M059J (cell line): ENCODE measurements at places on chromosomes 5 and 9. TPM values are rescaled to one million over a fixed set of nuclear protein-coding genes. Genes with fewer than 3 reads are reported as not detected.

- DNase-seq: peak; percentile 84
Measured at GRCh38 chr5:174596429-174596828, 128.0 kb upstream of the MSX2 start.

- DNase-seq: no peak
Measured at GRCh38 chr5:81313686-81314085, 12.3 kb downstream of the ZCCHC9 start.

GRCh38 chr5:9924614-9925013 lies 294.5 kb upstream of the TAS2R1 start:
- DNase-seq: peak; percentile 98

DNA sequence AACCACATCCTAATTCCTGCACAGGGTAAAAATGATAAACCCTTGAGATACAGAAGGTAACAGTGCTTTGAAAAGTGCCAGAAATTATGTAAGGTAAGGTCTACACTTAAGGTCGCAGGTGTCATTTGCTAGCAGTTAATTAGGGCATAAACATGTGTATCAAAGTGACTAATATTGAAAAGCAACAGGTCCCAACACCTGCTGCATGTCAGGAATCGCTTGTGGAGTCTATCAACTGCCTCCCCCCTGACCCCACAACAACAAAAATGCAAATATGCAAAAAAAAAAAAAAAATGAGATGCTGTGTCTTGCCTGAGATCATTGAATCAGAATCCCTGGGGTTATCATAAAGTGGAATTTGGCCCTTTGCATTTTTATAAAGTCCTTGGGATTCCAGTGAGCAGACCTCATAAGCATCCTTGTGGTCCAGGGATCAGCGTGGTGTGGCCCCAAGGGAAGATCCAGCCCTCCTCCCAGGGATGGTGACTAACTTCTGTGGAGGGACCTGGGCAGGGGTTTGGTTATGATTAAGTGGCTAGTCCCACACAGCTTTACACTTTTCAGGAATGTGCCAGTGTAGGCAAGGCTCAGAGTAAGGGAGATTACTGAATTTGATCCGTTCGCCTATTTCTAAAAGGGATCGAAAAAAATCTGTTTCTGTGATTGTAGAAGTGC lies 92.5 kb upstream of the TNFSF8 start:
- peak; percentile 99 for DNase-seq

DNA sequence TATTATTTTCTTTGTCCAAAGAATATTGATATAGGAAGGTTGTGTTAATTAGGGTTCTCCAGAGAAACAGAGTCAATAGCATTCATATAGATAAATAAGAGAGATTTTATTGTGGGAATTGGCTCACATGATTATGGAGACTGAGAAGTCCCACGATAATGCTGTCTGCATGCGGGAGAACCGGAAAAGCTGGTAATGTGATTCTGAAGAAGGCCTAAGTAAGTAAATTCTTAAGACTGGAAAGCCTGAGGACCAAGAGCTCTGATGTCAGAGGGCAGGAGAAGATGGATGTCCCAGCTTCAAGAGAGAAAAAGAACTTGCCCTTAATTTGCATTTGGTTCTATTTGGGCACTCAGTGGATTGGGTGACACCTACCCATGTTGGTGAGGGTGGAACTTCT lies 307.4 kb upstream of the C9orf72 start:
- no peak for DNase-seq

- no peak for DNase-seq
Measured at GRCh38 chr9:100027543-100027942, 71.3 kb downstream of the ERP44 start.

DNA sequence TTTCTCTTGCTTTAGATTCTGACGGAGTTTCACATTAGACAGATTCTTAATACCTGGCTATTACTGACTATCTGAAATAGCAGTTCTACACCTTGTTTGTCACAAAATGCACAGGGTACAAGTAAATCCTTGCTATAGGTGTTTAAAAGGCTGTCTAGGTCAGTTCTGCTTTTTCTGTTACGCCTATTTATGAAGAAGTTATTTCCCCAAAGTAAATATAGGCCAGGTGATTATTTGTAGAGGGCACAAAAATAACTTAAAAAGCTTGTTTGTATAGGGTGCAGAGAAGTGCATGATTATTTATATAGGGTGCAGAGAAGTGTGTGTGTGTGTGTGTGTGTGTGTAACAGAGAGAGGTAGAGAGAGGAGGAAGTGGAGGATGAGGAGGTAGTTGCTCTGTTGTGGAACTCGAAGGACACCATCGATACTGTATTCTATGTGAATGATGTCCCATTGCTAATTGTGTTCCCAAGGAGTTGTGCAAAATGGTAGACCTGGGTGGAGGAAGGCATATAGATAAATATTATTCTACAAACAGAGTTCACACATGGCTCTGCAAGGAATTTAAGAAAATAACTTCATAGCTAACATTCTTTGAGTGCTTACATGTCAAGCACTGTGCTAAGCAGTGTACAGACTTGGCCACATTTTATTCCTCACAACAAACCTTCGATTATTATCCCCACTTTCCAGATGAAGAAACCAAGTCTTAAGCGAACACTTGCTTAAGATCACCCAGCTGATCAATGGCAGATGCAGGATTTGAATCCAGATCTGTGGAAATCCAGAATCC lies 96.3 kb upstream of the EQTN start:
- no peak for DNase-seq

DNA sequence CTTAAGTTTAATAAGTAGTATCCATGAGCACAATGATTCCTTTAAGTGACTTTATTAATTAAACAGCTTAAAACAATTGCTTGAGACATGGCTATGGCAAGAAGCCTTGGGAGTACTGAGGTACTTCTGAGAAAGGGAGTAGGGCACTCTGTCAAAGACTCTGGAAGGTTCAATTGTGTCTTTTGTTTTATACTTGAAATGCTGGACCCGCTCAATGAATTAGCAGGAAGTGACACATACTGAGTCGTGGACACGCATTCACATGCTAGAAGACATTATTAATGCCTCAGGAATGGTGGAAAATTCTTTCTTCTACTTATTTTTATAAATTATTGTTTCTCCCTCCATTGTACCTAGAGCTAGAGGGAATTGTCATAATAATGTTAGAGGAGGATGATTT lies 347.3 kb upstream of the ZNF608 start:
- DNase-seq: peak; percentile 91

DNA sequence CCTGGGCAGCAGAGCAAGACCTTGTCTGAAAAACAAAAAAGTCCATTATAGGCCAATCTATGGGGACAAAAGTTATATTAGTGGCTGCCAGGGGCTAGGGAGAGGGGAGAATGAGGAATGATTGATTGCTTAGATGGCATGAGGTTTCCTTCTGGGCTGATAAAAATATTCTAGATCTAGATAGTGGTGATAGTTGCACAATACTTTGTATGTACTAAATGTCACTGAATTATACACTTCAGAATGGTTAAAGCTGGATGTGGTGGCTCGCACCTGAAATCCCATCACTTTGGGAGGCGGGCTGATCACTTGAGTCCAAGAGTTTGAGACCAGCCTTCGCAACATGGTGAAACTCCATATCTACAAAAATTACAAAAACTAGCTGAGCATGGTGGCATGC lies 42.8 kb upstream of the TEX48 start:
- no peak for DNase-seq

DNA sequence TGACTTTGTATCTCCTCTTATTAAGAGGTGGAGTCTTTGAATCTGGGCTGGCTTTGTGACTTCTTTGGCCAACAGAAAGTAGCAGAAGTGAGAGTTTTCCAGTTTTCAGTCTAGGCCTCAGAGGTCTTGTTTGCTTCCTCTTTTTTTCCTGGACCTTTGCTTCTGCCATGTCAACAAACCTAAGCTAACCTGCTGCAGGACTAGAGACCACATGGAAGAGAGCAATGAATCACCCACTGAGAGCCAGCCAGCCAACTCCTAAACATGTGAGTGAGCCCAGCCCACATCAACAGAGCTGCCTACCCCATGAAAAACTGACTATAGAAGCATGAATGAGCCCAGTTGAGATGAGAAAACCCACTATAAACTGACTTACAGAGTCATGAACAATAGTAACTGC lies 29.9 kb downstream of the MRPL22 start:
- DNase-seq: peak; percentile 18

DNA sequence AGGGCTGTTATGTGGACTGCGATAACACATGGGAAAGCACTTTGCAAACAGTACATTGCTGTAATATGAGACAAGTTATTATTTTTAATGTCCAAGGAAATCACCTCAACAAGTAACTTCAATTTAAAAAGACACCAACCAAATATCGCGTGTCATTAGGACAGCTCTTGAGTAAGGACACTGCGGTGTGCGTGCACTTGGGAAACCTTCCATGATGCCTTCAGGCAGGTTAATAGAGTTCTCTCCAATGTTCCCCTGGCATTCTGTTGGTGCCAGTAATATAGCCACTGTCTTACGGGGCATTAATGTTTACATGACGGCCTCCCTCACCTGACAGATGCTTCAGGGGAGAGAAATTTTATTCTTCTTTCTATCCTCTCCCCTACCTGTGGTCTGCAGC lies 42.9 kb downstream of the TTLL11 start:
- no peak for DNase-seq

DNA sequence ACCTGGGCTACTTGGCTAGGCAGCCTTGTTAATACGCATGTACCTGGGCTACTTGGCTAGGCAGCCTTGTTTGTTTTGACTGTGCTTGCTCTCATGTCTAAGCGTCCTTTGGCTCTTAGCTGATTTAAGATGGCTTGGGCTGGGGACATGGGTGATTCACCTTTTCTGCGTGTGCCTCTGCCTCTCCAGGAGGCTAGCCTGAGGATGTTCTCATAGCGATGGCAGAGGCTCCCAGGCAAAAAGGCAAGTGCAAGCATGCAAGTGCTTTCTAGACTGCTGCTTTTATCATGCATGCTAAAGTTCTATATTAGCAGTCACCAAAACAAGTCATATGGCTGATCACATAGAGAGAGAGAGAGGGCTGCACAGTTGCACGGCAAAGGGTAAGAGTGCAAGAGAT lies 300.5 kb downstream of the IRX1 start:
- no peak for DNase-seq

GRCh38 chr5:93348231-93348630 lies 232.8 kb downstream of the NR2F1-AS1 start:
- peak; percentile 80 for DNase-seq

DNA sequence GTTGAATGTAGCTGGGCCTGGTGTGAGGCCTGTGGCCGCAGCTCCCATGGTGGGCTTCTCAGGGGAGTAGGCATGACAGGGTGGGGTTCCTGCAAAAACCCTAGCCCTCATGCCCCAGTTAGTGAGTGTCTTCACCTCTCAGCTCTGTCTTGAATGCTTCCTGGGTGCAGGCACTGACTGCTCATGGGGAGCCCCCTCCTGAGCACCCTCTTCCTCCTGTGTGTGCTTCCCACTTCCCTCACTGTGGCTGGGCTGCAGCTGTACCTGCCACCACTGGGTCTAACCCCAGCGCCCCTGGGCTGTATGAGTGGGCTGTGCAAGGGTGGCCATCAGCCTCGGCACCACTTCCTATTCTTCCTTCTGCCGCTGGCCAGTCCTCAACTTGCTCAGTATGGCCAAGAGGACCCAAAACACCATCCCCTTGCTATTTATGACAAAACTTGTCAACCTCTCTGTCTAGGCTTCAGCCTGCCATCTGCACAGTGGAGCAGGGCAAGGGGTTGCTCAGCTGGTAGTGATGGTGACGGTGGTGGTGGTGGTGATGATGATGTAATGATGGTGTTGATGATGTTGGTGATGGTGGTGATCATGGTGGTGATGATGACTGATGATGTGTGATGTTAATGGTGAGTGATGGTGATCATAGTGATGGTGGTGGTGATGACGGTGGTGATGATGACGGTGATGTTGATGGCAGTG lies 67.5 kb downstream of the RXRA start:
- no peak for DNase-seq

DNA sequence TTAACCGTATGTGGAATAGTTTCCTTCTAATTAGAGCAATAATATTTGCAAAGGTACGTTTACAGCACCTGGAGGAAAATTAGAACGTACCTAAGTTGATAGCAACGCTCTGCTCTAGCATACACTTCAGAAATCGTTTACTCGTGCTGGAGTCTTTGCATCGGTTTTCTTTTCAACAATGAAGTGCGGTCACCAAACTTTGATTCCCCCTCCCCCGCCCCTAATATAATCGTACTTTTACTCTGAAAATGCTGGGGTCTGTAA lies 506 bp downstream of the ADAMTS19 start:
- DNase-seq: no peak

GRCh38 chr9:95459178-95459577 lies 57.6 kb downstream of the PTCH1 start:
- no peak for DNase-seq

GRCh38 chr5:143251946-143252345 lies 151.5 kb downstream of the NR3C1 start:
- no peak for DNase-seq

DNA sequence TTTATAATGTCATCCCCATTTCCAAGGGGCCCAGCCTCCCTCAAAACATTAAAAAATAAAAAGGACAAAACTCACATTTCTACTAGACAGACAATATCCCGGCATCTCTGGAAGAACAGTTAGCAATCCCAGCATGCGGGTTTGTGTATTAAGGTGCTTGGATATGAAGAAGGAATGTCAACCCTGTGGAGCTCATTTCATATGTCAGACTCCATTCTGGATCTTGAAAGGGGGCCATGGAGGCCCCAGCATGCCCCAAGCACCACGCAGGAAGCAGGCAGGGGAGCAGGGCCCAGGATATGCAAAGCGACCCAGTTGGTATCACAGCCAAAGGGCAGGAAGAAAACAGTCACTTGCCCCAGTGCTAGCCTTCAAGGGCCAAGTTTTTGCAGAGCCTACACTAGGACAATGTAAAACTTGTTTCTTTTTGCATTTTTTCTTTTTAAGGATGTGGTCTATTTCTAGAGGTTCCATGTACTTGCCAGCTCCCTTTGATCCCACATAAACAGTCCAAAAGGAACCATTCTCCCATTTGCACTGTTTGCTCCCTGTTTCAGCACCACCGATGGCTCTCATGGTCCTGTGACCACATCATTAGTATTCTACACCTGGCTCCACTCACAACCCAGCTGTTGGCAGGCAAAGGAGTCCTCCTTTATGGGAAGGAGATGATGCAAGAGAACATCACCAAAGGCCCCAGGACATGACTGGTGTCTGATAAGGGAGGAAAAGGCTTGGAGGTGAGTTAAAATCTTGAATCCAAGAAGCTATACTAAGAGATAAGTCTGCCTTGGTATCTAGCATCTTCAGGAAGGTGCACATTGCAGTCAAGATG lies 58.3 kb downstream of the FGF1 start:
- peak; percentile 10 for DNase-seq

GRCh38 chr5:95958310-95959014 lies 3.2 kb downstream of the ELL2 start:
- DNase-seq: peak; percentile 84

Gene ORM2
- total RNA-seq: not detected in 2 replicates

Gene BNC2
- total RNA-seq: 5.5 and 7.0 TPM in 2 replicates

Gene IL13
- total RNA-seq: not detected in 2 replicates

Gene GABRA6
- not detected in 2 replicates for total RNA-seq

Gene PCDHGA11
- total RNA-seq: 0.05 TPM in 1 of 2 replicates, not detected in the other

Gene FAM151B
- 1.6 TPM in 1 of 2 replicates, not detected in the other for total RNA-seq

Gene RNF183
- total RNA-seq: not detected in 2 replicates

Gene MLANA
- total RNA-seq: not detected in 2 replicates

Gene C5orf52
- not detected in 2 replicates for total RNA-seq

Gene PDGFRB
- 23.5 and 44.4 TPM in 2 replicates for total RNA-seq

Gene LCP2
- 0.69 TPM in 1 of 2 replicates, not detected in the other for total RNA-seq

Gene RORB
- total RNA-seq: 0.05 TPM in 1 of 2 replicates, not detected in the other
